Mesenteric fat pad (tissue), 1 donor: ENCODE measurements at places on chromosomes 2 and 18. TPM values are rescaled to one million over a fixed set of nuclear protein-coding genes. Genes with fewer than 3 reads are reported as not detected.

GRCh38 chr2:196481324-196481697, 158.2 kb upstream of the CCDC150 start:
- DNase-seq = no peak

DNA sequence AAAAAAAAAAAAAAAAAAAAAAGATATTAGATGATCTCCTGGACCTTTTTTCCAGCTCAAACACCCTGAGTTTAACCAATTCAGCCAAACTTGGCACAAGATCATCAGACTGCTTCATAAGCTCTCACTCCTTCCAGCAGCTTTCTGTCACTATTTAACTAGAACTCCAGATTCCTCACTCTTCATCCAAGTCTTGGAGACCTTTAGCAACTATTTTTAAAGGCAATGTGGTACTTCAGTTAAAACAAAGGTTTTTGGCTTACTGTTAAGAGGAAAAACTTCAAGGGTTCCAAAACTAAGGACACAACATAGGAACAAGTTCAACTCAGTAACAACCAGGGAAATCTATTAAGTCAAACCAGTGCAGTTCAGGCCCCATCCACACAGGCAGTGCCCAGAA, 23.2 kb downstream of the LAMA1 start:
- no peak for DNase-seq

GRCh38 chr2:219247678-219248642, 2.7 kb downstream of the STK16 start:
- DNase-seq = no peak

DNA sequence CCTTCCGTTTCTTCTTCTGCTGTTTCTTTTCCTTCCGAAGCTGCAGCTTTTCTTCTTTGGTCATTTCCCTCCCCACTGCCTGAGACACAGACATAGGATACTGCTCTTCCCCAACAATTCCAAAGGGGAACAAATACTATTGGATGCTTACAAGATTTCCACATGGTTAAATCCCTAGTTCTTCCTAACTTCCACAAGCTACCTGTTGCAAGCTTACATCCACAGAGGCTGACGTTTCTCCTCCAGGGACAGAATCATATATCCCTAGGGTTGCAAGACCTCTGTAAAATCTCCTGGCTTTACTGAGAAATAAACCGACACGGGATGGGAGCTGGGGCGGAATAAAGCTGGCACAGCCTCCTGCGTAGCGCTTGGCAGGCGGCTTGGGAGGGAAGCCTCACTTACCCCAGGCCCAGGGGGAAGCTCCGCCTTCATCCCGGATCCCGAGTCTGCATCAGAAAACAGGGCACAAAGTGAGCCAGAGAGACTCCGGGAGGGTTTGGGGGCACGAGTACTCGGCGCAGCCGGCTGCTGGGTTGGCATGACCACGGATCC, 590 bp downstream of the EIF2B4 start:
- DNase-seq = no peak

DNA sequence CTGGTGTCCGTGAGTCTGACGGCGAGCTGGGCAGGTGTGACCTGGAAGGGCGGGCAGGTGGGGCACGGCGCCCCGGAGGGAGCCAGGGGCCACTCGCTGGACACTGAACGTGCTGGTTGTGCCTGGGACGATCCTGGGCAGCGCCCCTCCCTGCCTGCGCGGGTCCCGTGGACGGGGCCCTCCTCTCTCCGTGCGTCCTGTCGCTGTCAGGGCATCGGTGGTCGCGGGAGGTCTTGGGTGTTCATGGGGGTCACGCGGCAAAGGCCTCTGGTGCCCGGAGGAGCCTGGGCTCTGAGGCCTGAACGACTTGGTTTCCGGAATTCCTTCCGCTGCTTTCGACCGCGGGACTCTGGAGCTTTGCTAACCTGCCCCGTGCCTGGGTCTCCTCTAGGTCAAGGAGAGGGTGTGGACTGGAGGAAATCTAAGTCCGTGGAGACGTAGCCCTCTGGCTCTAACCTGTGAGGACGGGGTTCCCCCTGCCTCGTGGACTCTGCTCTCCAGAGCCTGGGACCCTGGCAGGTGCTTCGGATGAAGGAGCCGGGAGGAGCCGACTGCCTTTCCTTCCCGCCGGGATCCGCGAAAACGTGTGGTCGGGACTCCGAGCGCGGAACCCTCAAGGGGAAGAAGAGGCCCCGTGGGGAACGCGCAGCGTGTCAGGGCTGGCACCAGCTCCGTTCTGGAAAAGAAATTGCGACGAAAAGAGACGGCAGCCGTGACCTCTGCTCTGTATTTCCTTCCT, 14.7 kb downstream of the SOX11 start:
- no peak for DNase-seq

Gene MAP3K19
- not detected for total RNA-seq

- DNase-seq = no peak
Observed at GRCh38 chr2:199850218-199850717, 724 bp downstream of the FTCDNL1 start.

- DNase-seq = no peak
Observed at GRCh38 chr2:190382851-190383250, 25.3 kb upstream of the MFSD6 start.

Gene RTKN
- total RNA-seq = 11.3 TPM
